ENCODE measurements at places on chromosomes 3 and 15.
A peak's percentile ranks its signal among the peaks of the same experiment; 100 is the strongest.

- peak; percentile 63 for ATAC-seq
Observed at GRCh38 chr3:194521510-194522260, 34.9 kb upstream of the ATP13A3 start.

GRCh38 chr3:88960019-88960418, 147.4 kb upstream of the EPHA3 start:
- no peak for ATAC-seq

DNA sequence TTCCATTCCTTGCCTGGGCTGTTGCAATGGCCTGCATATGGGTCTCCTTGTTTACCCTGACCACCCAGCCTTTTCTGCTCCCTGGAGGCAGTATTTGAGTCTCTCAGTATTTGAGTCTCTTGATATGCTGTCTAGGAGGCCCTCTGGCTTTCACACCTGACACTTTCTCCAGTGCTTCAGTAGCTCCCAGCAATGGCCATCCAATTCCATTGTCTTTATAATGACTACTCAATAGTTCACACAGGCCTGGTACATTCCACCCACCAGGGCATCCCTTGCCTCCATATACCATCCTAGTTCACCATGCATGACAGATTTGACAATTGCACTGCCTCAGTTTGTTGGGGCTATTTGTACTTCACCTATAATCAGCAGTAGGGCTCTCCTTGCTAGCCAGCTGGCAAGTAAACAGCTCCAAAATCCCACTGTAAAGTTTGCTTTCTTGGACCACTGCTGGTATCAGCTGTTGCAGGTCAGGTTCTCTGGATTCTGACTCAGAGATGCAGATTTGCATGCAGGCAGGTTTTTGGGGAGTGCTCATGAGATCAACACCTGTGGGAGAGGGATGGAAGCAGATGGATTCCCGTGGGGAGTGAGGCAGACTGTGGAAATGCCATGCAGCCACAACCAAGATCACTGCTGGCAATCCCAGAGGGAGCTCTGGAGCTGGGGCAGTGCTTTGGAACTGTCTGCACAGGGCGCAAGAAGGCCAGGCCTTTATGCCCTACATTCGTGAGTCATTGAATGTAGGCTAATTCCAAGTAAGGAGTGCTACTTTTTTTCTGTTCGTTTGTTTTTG, 19.1 kb upstream of the XIRP1 start:
- no peak for ATAC-seq

- ATAC-seq = no peak
Observed at GRCh38 chr3:14485981-14486380, 54.2 kb downstream of the GRIP2 start.

DNA sequence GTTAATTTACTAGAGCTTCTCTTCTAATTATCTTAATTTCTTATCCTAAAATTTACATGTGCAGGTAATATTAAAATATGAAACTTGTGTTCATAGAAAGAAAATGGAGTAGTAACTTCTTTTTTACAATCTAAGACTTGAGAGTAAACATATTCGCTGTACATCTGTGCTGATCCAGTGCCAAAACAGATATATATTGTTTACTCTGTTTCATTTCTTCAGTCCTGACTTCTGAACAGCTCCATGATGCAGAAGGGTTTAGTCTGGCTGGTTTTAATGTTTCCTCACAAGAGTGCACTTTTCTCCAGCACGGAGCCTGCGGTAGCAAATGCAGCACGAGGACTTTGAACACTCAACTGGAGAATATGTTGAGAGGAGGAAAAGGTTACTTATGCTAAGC, 306.8 kb downstream of the EPHA3 start:
- no peak for ATAC-seq

- peak; percentile 100 for ATAC-seq
Observed at GRCh38 chr3:99789011-99789721, 28.5 kb upstream of the CMSS1 start.

DNA sequence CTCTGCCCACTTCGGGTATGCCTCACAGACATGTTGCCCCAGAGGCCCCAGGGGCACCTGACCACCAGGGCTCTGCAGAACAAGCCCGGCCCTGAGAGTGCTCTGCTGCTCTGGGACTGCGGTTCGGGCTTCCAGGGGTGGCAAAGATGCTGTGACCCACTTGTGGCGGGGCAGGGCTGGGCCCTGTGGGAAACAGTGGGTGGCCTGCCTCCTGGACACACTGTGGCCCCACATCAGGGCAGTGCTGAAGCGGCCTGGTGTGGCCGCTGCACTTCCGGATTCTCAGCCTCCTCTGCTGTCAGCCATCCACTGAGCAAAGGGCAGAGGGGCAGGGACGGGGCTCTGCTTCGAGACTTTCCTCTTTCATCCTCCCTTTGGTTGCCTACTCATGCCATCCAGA, 26.5 kb upstream of the PLXND1 start:
- ATAC-seq = no peak

DNA sequence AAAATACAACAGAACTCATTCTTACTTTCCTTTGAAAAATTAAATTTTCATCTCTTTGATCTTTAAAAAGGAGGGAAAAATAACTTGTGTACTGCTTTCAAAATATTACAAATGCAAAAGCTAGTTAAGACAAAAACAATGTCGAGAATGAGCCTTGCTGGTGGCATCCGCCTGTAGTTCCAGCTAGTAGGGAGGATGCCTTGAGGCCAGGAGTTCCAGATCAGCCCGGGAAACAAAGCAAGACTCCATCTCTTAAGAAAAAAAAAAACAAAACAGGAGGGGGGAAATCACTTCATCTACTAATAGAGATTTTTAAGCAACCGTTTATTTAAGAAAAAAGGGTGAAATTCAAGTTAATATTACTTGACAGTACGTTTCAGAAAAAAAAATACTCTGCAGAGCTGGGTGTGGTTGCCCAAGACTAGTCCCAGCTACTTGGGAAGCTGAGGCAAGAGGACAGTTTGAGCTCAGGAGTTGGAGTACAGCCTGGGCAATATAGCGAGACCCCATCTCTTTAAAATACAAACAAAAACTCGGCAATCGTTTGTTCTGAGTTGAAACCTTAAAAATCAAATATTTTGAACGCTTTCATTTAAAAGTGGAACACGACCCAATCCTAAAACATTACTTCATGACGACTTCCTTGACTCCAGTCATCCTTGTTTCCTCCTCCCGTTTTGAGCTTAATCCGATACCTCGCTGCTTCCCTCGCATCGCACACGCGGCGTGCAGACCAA, 1.2 kb downstream of the KPNA1 start:
- no peak for ATAC-seq

DNA sequence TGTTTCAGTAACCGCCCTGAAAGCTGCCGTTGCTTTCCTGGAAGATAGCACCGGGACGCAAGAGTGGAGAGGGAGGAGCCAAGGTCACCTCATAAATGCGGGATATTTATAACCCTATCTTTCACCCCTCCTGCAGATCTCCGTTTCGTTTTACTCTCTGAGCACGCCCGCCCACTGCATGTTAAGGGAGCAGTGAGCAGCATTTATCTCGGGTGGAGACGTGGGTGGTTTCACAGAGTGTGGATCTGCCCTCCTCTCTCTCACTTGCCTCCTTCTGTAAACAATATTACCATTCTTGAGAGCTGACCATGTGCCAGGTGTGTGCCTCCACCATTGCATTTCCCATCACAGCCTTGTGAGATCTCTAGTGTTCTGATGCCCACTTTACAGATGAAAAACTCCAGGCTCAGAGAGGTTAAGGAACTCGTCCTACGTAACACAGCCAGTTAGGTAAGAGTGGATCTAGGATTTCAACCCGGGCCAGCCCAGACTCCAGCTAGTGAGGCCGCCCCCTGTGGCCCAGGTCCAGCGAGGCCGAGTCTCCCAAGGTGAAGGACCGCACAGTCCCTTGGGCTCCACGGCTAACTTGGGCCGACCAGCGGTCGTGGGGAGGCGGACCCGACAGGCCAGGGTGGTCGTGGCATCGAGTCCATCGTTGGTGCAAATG, 16.9 kb upstream of the SEMA4B start:
- peak; percentile 82 for ATAC-seq

GRCh38 chr3:65523878-65524277, 514.8 kb downstream of the MAGI1 start:
- ATAC-seq = no peak

DNA sequence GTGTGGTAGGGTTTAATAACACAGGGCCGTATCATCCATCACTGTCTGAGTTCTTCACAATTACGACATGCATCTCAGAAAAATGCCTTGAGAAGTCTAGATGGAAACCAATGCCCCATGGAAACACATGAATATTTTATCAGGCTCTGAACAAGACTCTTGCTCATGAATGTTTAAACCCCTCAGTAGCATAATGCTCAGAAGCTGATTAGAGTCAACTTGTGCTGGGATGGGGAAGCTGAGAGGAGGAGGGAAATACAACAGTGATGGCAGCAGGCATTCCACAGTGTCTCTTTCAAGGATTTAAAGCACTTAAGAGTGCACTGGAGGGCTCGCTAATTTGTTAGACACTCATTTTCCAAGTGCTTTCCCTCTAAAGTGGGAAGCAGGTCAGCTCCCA, 3.8 kb downstream of the GPR156 start:
- no peak for ATAC-seq

DNA sequence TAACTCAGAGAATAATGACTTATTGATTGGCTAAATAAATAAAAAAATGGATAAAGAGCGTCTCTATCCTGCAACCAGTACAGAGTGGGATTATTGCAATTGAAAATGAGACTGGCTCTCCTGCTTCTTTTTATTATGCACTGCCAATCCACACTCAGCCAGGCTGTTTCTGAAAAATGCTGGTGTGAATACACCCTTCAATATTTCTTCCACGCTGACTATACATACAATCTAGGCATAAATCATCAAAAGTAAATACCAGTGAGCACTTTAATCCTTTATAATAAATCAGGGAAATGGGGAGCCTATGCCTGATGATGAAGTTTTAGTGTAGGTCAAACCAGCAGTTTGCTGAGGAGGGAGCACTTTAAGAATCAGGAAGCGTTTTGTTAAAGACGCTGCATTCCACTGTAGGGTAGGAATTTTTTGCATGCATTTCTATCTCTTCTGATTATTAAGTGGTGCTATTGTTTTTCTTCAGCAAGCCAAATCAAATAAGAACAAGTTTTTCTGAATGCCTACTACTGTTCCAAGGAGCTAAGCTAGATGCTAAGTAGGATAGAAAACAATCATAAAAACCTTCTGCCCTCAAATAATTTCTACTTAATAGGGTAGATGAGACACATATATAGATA, 781.5 kb downstream of the TBL1XR1 start:
- no peak for ATAC-seq

GRCh38 chr3:43874290-43874689, 183.6 kb downstream of the ABHD5 start:
- ATAC-seq = no peak

DNA sequence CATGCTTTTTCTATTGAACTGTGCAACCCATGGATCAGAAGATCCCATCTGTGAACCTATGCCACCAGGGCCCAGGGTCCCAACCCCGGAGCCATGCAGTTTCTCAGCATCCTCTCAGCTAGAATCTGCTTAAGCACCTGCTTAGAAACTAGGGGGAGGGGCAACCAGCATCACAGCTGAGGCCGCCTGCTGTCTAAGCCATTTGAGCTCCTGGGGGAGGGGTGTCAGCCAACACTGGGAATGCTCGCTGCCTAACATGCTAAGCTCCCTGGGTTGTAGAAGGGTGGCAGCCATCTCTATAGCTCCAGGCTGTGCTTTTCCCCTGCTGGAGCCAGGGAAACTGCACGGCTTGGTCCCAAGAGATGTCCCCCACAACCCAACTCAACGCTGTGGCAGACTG, 322.8 kb downstream of the EDEM1 start:
- ATAC-seq = no peak

- ATAC-seq = no peak
Observed at GRCh38 chr3:106103383-106103782, 234.6 kb upstream of the CBLB start.

DNA sequence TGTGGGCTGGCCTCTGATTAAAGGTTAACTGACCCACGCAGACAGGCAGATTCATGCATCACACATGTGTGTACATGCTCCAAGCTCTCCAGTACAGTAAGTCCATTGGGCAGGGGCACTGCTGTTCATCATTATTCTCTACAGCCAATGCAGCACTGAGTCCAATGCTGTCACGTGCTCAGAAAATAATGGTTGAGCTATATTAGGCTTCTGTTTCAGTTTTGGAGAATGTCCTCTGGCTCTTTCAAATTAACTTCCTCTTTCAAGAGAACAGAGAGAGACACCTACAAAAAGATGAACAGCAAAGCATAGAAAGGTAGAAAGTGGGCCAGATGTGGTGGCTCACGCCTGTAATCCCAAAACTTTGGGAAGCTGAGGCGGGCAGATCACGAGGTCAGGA, 202.6 kb downstream of the MEX3B start:
- no peak for ATAC-seq

- ATAC-seq = peak; percentile 85
Observed at GRCh38 chr3:54999159-54999558, 71.3 kb upstream of the LRTM1 start.

DNA sequence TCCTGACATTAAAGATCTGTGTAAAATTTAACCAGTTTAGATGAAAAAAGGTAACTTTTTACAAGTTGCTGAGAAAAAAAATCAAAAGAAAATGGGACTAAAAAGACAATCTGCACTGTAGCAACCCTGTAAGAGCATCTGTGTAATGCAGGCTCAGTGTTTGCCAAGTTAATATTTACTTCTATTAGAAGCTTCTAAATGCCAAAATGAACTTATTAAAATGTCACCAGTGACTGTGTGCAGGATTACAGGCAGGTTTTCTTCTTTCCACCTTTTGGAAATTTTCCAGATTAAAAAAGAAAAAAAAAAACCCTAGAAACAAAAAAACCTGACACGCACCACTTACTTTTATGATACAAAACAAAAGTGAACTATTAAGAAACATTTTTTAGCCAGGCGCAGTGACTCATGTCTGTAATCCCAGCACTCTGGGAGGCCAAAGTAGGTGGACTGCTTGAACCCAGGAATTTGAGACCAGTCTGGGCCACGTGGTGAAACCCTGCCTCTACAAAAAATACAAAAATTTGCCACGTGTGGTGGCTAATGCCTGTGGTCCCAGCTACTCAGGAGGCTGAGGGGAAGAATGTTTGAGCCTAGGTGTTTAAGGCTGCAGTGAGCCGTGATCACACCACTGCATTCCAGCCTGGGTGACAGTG, 87.2 kb downstream of the TJP1 start:
- peak; percentile 38 for ATAC-seq

GRCh38 chr15:42726114-42726513, 10.8 kb downstream of the CDAN1 start:
- ATAC-seq = no peak

DNA sequence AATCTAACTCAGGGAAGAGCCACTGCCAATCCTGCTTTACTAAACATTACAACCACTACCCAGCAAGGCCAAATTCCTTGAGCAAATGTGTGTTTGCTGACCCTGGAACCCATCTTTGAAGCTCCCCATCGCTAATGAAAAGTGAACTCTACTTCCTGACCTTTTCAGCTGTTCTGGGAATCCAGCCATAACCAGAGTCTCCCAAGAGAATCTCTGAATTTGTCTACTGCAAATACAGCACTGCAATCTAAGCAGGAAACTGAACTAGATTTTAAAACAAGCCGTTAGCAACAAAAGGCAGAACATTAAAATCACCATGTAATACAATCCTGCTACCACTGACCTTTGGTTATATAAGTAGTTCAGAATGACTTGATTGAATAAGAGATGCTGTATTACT, 309.2 kb downstream of the MAGI1 start:
- ATAC-seq = peak; percentile 80

- ATAC-seq = no peak
Observed at GRCh38 chr15:51299187-51300015, 39.0 kb downstream of the CYP19A1 start.

GRCh38 chr3:36729204-36730056, 34.9 kb downstream of the DCLK3 start:
- ATAC-seq = peak; percentile 90

GRCh38 chr3:131551761-131552160, 49.0 kb upstream of the MRPL3 start:
- ATAC-seq = no peak

GRCh38 chr15:91776104-91776503, 77.4 kb upstream of the SLCO3A1 start:
- ATAC-seq = no peak

- no peak for ATAC-seq
Observed at GRCh38 chr3:63207066-63207590, 71.0 kb upstream of the SYNPR start.
